ENCODE measurements at places on chromosomes 16 and 17.
A peak's percentile ranks its signal among the peaks of the same experiment; 100 is the strongest.

GRCh38 chr17:325270-326009 is 27.2 kb downstream of the RPH3AL start:
- no peak for DNase-seq

GRCh38 chr17:59761385-59762048 is 54.1 kb downstream of the VMP1 start:
- DNase-seq: no peak

- no peak for DNase-seq
These were observed 18.5 kb upstream of the N4BP1 start for GRCh38 chr16:48628359-48628985.

DNA sequence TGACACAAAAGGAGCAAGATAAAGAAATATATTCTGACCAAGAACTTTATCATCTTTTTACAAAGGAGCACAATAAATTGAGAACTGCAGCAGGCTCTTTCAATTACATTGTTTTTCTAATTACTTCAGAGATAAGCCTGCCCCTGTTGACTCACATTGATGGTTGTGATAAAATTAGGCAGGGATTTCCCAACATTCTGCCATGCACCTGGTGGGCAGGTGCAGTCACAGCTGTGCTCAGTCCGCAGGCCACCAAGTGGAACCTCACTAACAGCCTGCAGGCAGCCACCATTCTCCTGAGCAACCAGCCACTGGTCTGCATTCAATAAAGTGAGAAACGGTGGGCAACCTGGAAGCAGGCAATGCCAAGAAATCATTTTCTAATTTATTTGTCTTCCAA is 5.1 kb downstream of the FANCA start:
- no peak for DNase-seq

DNA sequence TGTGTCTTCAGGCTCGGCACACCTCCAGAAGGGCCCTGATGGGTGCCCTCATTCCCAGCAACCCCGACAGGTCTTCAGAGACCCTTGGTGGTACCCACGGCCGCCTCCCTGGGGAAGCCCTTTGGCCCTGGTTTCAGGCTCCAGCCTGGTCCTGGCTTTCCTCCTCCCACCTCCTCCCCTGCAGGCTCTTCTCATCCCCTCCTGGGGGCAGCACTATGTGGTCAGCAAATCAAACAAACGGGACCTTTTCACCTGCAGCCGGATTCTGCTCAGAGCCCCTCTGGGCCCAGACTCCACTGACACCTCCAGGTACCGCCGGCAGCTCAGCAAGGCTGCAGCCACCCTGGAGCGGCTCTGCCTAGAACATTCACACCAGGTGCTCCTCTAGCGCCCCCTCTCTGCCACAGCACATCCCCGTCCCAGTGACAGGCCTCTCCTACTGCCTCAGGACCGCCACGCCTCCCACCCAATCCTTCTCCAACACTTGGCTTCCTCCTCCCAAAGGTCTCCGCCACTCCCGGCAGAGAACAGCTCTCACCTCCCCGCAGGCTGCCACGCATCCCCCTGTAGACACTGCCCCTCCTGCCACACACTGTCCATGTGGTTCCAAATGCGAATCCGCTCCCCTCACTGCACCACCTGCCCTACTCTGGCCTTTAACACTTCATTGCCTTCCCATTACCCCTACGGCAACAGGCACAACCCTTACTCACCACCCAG is 12.0 kb downstream of the CORO7 start:
- no peak for DNase-seq

DNA sequence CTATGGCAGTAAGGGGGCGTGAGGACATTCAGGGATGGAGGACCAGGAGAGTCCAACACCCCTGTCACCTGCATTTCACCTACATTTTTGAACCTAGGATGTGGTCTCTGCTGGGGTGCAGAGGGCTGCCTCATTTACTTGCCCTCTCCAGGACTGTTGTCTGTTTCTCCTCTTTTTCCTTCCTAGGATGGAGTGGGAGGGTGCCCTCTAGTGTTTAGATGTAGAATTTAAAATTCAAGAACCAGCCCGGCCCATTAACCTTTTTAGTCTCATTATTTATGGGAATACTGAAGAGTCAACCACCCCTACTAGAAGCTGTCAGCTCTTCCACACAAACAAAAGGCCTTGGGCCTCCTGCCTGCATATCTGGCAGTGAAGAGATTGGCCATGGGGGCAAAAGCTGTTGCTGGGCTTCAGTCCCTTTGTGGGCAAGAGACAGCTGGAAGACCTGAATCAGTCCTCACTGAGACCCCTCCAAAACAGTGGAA is 2.5 kb upstream of the STARD3 start:
- DNase-seq: no peak

DNA sequence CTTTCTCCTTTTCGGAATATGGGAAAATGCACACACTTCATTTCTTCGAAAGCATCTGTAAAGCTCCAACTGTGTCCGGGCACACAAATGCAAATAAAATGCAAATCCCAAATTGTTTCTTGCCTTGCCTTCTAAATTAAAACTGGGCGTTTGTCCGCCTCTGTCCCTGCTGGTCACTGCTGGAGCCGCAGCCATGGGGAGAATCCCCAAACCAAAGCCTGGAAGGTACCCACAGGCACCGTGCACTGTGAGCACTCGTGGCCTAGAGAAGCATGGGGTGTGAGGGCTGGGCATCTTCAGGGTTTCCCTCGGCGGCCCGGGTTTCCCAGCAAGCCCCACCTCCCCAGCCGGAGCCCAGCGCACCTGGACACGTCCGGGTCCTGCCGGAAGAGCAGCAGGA is 2.9 kb downstream of the SLC47A2 start:
- DNase-seq: no peak

GRCh38 chr17:82936768-82937171 is 96.9 kb upstream of the ZNF750 start:
- no peak for DNase-seq

DNA sequence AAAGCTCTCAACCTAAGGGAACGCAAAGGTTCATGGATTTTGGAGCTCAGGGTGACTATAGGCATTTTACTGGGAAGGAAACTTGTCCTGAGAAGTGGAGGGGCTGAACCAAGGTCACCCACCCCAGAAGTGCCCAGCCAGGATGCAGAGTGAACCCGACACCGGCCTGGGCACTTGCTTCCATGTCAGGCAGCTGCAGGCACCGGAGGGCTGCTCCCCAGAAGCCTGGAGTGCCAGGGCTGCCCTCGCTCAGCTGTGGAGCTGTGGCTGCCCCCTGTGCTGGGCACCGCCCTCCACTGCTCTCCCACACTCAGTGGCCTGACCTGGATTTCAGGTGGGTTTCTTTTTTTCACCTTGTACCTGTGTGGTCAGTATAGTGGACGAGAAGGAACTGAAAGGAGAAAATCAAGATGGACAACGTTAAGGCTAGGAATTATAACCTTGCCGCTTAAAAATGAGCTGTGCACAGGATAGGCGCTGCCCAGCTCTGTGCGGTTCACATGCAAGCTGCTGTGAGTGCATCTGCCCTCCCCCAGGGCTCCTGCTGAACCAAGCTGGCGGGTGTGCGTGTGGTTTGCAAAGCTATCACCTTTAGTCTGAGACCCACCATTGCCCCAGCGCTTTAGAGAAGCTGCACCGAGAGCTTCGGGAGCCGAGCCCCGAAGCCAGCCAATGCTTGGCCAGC is 2.2 kb downstream of the MAPK8IP3 start:
- no peak for DNase-seq

- DNase-seq: no peak
These were observed 1.8 kb upstream of the C16orf95 start for GRCh38 chr16:87319011-87319410.

DNA sequence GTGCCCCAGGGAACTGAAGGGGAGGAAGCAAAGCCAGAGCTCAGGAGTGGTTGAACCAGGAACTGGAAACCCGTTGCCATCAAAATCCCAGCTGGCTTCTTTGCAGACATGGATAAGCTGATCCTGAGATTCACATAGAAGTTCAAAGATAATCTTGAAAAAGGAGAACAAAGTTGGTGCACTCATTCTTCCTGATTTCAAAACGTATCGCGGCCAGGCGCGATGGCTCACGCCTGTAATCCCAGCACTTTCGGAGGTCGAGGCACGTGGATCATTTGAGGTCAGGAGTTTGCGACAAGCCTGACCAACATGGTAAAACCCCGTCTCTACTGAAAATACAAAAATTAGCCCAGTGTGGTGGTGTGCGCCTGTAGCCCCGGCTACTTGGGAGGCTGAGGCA is 7.1 kb downstream of the RAP1GAP2 start:
- DNase-seq: no peak

GRCh38 chr16:82031116-82032084 is 3.7 kb upstream of the HSD17B2 start:
- no peak for DNase-seq

DNA sequence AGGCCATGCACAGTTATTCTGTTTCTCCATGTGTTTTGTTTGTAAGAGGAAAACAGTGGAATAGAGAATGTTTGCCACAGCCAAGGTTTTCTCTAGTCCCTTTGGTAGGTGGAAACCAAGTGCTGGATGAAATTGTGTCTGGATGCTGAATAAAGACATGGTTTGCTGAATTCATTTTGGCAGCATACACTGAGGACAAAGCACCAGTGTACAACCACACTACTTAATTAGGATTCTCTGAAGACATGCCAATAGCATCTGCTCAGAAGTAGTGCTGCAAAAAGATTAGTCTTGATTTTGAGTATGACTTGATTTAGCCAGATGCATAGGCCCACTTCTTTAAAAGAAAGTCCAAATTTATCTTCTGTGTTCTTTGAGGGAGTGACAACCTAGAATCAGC is 230.5 kb upstream of the CACNG5 start:
- no peak for DNase-seq

GRCh38 chr17:31095236-31096105 is 694 bp downstream of the NF1 start:
- peak; percentile 23 for DNase-seq

DNA sequence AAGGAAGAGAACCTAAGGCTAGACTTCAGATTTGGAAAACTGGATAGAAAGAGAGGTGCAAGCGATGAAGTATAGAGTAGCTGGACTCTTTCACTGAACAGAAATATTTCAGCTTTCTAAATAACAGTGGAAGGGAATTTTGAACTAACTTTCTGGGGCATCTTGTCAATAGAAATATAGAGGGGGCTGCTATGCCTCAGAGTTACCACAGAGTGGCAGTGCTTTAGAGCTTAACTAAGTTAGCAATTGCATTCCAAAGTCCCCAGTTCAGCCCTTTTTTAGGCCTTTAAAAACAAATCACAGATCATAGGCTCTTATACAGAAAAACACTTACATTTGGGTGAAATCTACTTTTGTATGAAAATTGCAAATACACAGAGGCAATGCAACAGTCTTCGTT is 154.2 kb upstream of the CDH8 start:
- DNase-seq: no peak

DNA sequence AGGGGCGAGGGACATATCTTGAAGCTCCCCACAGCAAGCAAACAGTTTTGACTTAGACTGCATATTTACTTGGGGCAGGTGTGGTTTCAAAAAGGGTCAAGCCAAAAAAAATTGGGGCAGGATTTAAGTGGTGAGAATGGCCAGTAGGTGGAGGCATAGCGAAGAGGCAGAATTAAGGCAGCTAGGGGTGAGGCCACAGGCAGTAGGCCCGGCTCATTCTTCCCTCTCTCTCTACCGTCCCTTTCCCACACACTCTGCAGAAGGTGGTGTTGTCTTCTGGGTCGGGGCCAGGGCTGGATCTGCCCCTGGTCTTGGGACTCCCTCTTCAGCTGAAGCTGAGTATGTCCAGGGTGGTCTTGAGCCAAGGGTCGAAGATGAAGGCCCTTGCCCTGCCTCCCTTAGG is 2.6 kb downstream of the SHBG start:
- no peak for DNase-seq

DNA sequence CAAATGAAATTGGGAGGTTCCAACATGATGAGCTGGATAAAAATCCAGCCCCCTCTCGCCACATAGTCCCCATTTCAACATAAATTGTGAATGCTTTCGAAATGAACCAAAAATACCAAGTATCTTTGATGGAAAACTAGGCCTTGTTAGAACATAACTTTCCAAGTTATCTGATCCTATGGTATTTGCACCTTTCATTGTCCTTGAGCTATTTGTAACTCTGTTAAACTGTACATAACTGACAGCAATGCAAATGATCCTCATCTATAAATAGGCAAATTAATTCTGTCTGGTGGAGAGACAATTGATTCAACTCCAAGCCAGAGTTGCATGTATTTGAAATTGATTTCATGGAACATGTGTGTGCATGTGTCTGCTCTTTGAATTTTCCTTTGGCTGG is 18.2 kb downstream of the CMTM4 start:
- DNase-seq: no peak

DNA sequence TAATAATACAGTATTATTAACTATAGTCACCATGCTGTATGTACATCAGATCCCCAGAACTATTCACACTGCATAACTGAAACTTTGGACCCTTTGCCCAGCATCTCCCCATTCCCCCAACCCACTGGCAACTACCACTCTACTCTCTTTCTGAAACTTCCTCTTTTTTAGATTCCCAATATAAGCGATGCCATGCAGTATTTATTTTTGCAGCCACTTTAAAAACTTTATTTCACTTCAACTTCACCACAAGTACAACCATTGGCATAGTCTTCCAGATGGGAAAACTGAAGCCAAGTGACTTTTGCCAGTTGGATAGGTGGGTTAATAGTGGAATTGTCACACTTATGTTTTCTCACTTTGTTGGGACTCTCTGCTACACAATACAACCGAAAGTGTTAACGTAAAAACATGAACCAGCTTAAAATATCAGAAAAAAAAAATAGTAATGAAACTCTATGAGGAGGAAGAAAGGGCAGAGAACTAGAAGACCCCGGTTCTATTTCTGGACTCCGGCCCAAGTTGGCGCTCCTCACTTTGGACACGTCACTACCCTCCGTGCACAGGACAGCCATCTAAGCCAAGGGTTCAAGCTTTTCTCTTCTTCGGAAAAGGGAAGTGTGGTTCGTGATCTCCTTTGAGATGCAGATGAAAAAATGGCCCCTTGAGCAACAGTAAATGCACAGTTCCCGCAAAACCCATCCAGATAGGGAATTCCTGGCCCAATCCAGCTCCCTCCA is 743 bp downstream of the SHCBP1 start:
- DNase-seq: no peak

- DNase-seq: no peak
These were observed 54.6 kb upstream of the CORO6 start for GRCh38 chr17:29677221-29677791.

DNA sequence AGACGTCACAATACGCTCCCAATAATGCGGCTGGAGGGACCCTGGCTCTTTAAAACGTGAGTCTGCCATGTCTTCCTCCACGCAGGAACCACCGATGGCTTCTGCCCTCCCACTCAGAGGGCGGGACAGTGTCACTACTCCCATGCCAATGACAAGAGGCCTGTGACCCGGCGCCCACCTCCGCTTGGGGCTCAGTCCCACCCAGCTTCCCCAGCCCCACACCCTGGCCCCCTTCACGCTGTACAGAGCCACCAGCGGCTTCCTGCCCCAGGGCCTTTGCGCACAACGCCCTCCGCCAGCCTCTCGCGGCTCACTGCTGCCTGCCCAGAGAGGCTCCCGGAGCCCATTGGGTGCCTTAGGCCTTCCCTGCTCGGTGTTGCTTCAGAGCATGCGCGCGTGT is 29.5 kb upstream of the ZNF469 start:
- DNase-seq: no peak

Measured in stimulated activated naive CD4-positive, alpha-beta T cell (primary cell).